ENCODE measurements at places on chromosomes 16 and 17.

DNA sequence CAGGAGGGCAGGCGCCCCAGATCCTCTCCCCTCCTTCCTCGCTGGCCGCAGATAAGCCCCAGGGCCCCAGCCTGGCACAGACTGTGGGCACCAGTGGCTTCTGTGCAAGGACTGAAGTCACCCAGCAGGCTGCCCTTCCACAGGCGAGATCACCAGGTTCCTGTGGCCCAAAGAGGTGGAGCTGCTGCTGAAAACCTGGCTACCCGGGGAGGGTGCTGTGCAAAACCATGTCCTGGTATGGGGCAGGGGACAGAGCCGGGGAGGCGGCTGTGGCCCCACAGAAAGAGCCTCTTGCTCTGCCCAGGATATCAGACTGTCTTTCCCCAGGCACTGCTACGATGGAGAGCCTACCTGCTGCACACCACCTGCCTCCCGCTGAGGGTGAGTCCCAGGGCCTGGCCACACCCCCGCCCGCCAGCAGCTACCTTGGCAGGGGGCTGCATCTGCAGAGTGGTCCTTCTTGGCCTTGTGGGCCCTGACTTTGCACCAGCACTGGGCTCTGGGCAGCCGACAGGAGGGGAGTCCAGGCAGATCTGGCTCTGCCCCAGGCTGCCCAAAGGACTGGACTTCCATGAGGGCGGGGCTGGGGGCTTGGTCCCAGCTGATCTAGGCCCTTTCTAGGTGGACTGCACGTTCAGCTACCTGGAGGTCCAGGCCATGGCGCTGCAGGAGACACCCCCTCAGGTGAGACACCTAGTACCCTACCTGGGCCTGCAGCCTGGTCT, 615 bp downstream of the CARMIL2 start:
- DNase-seq = no peak

DNA sequence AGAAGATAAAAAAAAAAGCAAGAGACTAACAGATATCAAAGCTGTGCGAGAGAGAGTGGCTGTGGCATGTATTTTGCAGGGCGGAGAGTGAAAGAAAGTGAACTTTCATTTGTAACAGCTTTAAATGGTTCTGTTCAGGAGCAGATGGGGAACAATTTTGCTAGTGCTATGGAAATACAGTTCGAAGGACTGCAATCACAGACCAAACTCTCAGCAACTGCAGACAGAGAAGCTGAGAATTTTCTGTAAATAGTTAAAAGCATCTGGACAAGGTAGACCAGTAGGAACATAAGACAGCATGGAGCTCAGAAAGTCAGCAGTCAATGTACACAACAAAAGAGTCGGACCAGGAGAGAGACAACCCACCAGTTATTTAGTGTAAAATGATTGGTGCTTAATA, 62.3 kb downstream of the TBX4 start:
- no peak for DNase-seq

GRCh38 chr17:9140550-9141424, 119.5 kb downstream of the NTN1 start:
- DNase-seq = peak; percentile 24

GRCh38 chr16:80893686-80894085, 89.3 kb upstream of the CDYL2 start:
- DNase-seq = no peak

- DNase-seq = peak; percentile 94
These were observed 429.8 kb downstream of the MAF start for GRCh38 chr16:79170555-79171246.

DNA sequence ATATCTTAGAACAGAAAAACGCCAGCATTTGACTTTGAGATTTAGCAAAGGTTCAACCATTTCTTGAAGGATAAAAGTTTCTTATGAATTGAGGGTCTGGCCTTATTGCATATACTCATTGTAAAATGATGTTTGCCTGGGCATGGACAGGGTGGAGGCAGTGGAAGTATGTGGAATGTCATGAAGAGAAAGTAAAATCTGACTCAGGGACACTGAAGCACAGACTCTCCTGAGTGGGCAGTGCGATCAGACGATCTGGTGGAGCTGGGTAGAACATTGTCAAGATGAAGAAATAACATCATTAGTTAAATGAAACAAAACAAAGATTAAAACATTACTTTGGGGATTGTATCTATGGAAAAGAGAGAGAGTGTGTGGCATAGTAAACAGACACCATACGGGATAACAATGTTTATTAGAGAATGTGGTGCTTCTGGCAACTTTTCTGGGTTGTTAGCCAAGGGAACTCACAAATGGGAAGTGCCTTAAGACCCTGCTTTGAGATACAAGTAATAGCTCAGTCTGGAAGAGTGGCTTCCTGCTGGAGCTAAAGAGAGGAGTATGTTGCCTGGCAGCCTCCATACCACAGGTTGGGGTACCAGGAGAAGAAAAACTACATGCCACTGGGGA, 4.4 kb downstream of the MAP3K3 start:
- peak; percentile 39 for DNase-seq

- DNase-seq = peak; percentile 94
These were observed 180.5 kb downstream of the VPS53 start for GRCh38 chr17:534071-534691.

DNA sequence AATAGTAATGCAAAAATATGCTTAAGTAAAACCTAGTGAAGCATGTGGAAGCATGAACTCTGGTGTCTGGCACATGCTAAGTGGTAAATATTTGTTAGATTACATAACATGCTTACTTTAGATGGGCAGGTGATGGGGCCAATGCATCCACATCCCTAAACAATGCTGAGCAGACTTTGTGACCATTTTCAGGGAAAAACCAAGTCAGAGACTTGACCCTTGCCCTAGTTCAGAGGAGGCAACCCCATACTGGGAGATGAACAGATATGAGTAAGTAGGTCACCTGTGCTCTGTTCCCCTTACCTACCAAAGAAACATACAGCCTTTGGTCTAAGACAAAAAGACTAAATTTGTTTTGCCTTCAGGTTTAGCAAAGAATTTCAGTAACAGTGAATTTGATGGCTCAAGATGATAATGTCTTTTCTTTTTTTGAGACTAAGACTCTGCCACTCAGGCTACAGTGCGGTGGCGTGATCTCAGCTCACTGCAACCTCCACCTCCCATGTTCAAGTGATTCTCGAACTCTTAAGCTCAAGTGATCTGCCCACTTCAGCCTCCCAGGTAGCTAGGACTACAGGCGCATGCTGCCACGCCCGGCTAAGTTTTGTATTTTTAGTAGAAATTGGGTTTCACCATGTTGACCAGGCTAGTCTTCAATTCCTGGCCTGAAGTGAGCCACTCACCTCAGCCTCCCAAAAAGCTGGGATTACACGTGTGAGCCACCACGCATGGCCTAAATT, 91.4 kb downstream of the HIC1 start:
- no peak for DNase-seq

GRCh38 chr16:54286090-54286365, 559 bp downstream of the IRX3 start:
- DNase-seq = no peak

GRCh38 chr16:16168431-16168830, 54.9 kb downstream of the ABCC6 start:
- DNase-seq = no peak

DNA sequence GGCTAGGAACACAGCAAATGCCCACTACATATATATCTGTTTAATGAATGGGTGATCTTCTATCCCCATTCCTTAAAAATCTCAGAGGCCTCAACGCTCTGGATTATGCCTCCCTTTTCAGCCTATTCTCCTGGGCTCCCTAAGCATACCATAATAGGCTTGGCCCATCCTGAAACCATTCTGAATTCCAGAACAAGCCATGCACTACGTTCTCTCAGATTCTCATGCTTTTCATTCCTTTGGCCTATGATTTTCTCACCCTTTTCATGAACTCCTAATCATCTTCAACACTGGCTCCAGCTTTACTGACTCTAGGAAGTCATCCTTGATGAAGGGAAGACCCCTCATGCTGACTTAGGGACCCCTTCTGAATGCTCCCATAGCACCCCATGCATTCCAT, 71.1 kb downstream of the RPGRIP1L start:
- DNase-seq = no peak

DNA sequence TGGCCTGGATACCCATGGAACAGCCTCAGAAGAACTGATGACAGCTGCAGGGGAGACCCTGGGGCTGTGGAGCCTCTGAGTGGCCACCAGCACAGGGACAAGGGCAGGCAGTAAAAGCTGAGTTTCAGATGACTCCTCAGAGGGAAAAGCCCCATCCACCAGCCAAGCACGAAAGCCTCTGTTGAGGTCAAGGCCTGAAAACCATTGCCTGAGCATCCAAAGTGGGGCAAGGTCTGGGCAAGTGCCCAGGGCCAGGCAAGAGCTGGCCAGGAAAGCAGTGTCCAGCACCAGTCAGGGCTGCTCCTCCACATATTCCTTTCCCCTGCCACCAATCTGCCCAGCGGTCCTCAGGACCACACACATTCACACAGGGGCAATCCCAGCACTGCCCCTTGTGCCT, 16.4 kb downstream of the ATP6V0D1 start:
- no peak for DNase-seq

GRCh38 chr16:28321700-28322411, 29.5 kb downstream of the SBK1 start:
- peak; percentile 68 for DNase-seq

DNA sequence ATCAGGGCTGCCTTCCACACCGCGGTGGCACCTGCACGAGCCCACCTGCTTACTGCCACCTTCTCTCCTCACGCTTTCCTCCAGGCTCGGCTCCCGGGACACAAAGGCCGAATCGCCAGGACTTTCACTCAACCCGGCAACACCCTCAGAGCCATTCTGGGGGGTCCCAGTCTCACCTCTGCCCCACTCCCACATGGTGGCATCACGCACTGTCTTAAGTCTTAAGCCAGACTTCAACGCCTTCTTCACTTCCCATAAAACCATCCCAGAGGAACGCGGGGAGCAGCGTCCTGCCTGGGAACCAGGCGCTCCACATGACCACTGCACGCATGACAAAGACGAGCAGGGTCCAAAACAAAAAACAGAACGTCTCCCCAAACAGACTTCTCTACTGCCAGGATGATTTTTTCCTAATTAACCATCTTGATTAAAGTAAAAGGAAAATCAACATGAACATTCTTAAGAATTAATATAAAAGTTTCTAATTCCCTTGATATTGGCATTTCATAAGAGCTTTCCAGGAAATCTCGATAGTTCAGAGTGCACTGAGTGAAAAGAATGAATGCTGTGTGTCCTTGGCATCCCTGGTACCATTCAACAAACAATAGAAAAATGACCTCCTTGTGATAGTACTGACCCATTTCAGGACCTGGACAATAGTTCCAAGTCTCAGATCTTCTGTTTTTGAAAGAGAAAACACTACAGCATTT, 2.6 kb downstream of the CANT1 start:
- DNase-seq = no peak

Measured in suppressor macrophage treated with lipopolysaccharide for 1 hour (primary cell).